ENCODE measurements at places on chromosomes 16 and 17. TPM values are rescaled to one million over a fixed set of nuclear protein-coding genes. Genes with fewer than 3 reads are reported as not detected.

The KRTAP1-5 gene
- polyA plus RNA-seq = not detected

The STAC2 gene
- polyA plus RNA-seq = 3.5 TPM

The SAMD14 gene
- 17.9 TPM for polyA plus RNA-seq

The NAGS gene
- polyA plus RNA-seq = 3.6 TPM

The PIK3R5 gene
- 1.00 TPM for polyA plus RNA-seq

The NEUROD2 gene
- polyA plus RNA-seq = 0.06 TPM

The IGSF6 gene
- 8.4 TPM for polyA plus RNA-seq

The ITGAL gene
- 2.0 TPM for polyA plus RNA-seq

Measured in renal pelvis (tissue), 12 donors.